ENCODE measurements at places on chromosomes 5 and 9.

- DNase-seq = no peak
Observed at GRCh38 chr5:156378159-156378558, 51.2 kb downstream of the SGCD start.

GRCh38 chr9:6944896-6945295, 187.1 kb downstream of the KDM4C start:
- DNase-seq = no peak

DNA sequence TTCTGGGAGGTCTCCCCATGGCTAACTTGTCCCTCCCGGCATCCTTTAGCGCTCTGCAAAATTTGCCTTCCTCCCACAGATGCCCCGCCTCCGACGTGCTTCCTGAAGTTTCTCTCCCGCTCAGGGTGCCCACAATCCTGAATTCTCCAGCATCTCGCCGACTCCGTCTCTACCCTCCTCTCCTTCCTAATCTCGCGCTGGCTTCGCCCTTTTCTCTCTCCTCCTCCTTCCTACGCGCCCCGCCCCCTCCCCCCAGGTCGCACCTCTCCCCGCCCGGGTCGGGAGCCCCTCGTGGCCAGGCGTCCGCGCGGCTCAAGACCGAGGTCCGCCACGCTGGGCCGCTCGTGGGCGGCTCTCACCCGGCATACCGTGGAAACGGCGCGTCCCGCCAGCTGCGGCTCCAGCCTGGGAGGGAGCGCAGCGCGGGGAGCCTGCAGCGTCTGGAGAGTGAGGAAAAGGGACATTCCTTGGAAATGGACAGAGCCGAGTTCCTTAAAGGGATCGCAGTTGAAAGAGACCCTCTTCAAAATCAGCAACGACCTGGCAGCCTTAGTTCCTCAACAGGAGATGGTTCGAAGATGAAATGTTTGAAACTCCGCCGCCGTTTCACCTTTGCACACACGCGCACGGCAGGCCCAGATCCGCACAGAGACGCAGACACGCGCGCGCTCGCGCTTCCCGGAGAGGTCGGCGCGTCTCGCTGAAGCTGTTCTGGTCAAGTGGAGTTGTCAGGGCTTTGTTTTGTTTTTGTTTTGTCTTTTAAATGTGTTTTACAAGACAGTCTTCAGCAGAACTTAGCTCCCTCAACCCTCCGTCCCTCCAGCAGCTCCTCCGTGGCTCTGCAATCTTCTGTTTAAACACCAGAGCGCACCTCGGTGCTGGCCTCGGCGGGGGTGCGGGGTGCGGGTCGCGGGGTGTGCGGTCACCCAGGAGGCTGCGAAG, 5.0 kb upstream of the IRX2 start:
- DNase-seq = no peak

DNA sequence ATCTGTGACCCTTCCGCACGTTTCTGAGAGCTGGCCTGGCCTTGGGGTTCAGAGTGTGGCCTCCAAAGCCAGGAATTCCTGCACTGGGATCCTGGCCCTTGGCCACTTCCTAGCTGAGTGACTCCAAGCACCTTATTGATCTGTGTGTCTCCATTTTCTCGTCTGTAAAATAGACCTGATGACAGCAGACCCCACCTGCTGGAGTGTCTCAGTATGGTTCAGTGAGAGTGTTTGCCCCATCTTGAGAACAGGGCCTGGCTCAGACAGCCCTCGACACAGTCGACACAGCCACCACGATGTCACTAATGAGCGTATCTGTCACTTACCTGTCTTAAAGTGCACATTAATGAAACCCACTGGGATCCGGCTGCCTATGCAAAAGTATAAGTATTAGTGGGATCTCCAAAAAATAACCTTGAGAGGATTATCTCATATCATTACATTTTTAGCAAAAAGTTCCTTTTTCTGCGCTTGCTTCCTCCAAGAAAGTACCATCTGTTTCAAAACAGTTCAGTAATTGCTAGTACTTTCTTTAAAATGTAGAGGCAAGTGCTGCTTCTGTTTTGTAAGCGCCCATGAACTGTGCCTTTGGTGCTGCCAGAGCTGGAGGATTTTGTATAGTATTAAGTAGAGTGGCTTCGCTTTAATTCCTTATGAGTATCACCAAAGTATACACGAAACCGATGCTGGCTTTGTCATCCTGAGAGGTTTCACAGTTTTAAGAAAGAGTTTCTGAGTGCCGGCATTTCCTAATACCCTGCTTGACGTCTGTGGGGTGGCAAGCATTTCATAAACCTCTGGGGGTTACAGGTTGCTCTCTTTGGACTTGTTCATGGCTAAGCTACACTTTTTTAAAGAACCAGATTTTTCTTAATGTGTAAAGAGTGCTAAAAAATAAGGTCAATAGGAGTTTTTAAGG, 31.7 kb downstream of the UBE2QL1 start:
- DNase-seq = no peak

DNA sequence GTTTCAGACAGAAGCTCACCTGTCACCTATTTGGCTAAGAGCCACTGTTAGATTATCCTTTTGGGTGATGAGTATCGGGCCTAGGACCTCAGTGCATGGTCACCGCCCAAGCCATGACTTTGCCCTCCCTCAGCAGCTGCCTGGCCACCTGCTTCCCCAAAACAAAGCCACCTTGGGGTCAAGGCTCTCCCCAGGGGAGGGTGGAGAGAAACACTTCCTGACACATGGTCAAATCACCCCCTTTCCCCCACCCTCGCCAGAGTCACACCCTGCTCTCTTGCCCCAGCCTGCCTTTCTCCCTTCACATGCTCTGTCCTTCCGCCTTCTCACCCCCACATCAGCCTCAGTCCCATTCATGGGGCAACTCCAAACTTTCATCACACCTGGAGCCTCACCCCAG, 1.7 kb upstream of the HBEGF start:
- DNase-seq = no peak

GRCh38 chr9:92496396-92497176, 14.3 kb upstream of the ASPN start:
- no peak for DNase-seq

DNA sequence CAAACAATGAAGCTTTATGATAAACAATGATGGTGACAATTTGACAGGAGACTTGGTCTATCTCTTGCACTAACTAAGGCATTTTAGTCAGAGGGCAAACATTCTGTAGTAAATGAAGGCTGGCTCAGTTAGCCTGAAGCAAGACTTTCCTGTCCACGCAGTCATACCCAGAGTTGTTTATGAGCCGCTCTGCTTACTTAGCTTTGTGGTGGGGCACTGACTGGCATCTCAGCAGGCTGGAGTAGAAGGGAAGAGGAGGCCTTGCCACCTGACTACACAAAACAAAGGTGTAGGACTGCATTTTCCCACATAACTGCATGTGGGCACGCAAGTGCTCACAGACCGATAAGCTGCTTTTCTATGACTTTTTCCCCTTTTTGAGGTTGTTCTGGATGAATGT, 133.7 kb upstream of the EPB41L4A start:
- DNase-seq = no peak

DNA sequence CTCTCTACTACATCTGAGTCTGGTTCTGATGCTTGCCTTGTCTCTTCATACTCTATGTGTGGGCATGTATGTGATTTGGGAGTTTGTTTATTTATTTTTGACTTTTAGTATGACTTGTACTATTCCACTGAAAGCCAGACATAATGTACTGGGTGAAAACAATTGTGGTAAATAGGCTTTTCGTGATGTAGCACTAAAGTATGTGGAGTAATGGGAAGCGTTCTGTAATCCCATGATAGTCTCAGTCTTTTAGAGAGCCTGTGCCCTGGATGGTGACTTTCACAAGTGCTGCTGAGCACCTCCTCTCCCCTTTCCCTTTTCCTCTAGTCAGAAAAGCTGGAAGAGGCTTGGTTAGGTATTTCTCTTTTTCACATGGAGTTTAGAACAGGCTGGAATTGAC, 85.8 kb upstream of the S1PR3 start:
- no peak for DNase-seq

GRCh38 chr5:63070001-63070400, 491.4 kb downstream of the LRRC70 start:
- DNase-seq = no peak

DNA sequence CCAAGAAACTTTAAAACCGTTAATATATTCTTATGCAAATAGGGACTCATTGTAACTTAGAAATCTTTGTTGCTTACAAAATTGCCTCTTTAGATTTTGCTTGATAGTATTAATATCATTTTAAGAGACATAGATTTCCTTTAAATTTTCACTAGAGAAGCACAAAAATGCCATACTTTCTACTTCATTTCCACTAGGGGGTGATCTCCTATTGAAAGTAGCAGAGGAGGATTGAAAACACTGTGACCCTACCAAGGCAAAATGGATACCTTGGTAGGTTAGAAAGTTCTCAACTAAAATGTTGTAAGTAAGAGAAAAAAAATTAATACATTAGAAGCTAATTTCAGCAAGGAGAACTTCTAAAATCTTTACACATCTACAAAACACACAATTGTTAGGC, 204.9 kb downstream of the CHSY3 start:
- no peak for DNase-seq

GRCh38 chr5:169020102-169020501, 280.8 kb downstream of the SLIT3 start:
- no peak for DNase-seq

- DNase-seq = no peak
Observed at GRCh38 chr9:86718388-86719049, 228.8 kb downstream of the GAS1 start.

DNA sequence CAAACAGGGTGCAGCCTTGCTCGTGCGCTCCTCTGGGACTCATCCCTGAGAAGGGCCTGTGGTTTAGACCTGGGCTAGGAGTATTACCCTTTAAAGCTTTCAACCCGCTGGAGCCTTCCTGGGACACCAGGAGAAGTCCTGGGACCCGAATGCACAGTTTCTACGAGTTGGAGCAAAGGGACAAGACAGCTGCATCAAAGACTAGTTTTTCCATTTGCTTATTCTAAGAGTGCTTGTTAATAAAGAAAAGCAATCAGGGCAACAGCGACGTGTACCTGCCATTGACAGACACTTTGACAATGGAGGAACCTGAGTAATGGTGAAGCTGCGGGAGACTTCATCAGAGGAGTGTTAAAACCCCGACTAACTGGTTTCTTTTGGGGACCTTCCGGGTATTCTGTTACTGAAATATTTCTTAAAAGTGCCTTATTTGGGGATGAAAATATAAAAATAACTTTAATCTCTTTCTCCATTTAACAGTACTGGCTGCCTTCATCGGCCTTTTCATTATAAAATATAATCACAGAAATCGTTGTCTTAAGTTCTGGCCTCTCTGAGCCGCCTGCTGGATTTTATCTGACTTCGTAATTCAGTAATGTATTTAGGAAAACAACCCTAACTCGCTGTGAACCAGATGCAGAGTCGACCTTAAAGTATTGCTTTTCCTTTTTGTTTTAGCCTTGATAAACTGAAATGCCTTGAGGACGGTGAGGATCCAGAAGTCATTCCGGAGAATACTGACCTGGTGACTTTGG, 732 bp downstream of the SNAPC3 start:
- DNase-seq = no peak

DNA sequence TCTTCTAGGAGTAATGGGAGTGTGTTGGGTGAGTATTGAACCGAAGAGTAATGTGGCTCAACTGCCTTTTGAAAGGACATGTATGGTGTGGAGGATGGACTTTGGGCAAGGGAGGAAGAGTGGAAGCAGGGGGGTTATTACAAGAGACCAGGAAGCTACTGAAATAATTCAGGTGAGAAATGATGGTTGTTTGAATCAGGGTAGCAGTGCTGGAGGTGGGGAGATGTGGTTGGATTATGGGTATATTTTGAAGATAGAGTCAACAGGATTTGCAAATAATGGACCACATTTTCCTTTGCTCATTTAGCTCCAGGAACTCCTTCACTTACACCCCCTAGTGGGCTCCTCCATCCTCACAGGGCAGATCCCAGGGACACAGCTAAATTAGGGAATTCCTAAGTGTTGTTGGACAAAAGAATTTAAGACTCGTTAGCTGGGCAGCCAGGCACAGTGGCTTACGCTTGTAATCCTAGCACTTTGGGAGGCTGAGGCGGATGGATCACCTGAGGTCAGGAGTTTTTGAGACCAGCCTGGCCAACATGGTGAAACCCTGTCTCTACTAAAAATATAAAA, 1.2 kb upstream of the SLC4A9 start:
- DNase-seq = no peak

DNA sequence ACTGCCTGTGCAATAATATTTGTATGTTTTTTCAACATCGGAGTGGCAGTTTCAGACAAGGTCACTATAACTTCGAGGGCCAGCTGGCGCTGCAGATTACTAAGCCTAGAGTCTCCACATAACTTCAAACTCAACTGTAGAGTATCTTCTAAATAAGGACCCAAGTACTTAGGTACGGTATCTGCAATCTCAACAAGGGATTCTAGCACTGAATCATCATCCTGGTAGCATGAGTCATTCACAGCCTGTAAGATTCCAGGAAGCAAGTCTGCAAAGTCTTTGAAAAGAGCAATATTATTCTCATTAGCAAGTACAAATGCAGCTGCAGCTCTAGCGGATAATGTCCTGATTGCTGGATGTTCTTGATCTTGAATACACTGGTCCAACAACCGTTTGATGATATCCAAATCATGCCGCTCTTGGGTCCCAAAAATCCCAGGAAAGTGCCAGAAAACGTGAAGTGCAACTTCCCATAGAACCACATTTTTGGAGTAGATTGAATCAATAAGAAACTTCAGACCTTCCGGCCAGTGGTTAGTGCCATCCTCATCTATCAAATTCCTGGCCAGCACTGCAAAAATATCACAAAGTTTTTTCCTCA, 654 bp downstream of the RANBP6 start:
- no peak for DNase-seq

DNA sequence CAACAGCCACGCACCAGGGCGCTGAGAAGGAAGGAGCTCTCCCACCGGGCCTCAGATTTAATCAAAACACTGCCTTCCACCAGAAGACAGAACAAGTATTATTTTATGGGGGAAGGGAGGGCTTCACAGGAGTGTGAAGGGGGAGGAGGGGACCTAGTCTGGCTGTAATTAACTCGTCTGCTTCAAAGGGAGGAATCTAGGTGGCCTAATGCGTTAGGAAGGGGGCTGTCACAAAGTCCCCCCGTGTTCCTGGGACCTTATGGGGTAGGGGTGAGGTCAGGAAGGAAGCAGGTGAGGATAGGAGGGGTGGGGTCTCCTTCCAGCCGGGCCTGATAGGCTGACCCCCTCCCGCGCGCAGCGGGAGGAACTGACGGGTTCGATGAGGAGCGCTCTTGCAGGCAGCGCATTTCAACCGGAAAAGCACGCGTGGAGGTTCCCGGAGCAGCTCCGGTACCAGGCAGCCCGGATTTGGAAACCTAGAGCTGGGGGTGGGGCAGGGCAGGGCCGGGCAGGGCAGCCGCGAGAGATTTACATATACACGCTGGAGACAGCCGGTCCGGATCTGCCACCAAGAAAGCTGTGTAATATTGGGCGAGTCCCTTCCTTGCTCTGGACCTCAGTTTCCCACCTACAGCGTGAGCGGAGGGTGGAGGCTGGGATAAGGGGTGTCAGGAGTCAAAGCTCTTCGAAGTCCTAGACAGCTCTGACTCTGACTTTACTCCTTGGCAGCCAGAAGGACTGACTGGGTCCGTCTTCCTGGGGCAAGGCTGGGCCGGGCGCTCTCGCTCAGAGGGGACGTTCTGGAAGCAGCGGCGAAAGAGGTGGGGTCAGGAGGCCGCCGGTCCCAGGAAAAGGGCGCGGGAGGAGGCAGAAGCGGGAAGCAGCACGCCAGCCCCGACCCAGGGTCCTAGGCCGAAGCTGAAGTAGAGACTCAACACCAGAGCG, 1.8 kb downstream of the SHB start:
- no peak for DNase-seq

- no peak for DNase-seq
Observed at GRCh38 chr9:34311499-34312185, 17.4 kb downstream of the KIF24 start.

Data from stimulated activated CD8-positive, alpha-beta memory T cell treated with anti-CD3 and anti-CD28 coated beads, Interleukin-2, amount 100 ng/mL, for 1 hour (primary cell).